ENCODE measurements at places on chromosomes 4 and X. TPM values are rescaled to one million over a fixed set of nuclear protein-coding genes. Genes with fewer than 3 reads are reported as not detected.
A peak's percentile ranks its signal among the peaks of the same experiment; 100 is the strongest.

DNA sequence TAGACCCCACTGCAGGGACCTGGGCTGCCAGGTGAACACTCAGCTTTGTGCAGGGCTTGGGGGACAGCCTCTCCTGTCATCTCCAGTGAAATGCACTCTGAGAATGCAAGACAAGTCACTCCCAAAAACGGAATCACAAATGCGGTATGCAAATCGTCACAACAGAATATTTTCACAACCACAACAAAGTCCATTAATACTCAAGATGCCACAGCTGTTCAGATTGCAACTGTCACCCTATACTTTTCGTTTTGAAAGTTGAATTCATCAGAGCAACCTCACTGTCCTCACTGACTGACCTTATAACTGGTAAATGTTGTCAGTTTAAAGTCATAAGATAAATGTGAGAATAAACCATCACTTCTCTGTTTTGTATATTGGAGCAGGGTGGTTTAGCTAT lies 16.6 kb downstream of the JAKMIP1 start:
- DNase-seq = no peak

- peak; percentile 62 for DNase-seq
These were observed 24.0 kb downstream of the CYTL1 start for GRCh38 chr4:4995103-4995907.

DNA sequence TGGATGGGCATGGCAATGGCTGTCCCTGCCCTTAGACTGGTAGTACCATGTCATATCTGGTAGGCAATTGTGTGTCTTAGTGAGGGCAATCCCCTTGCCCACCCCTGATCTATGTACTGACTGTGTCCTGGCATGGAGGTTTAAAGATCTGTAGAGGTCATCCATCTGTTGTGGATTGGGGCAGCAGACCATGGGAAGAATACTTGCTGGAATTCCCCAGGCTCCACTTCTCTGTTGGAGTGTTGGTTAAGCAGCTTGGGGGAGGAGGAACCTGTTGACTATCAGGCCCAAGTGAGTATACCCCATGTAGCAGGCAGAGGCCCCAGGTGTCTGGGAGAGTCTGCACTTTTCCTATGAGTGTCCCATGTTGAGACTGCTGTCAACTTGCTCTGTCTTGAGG lies 246.7 kb upstream of the DIPK2B start:
- no peak for DNase-seq

DNA sequence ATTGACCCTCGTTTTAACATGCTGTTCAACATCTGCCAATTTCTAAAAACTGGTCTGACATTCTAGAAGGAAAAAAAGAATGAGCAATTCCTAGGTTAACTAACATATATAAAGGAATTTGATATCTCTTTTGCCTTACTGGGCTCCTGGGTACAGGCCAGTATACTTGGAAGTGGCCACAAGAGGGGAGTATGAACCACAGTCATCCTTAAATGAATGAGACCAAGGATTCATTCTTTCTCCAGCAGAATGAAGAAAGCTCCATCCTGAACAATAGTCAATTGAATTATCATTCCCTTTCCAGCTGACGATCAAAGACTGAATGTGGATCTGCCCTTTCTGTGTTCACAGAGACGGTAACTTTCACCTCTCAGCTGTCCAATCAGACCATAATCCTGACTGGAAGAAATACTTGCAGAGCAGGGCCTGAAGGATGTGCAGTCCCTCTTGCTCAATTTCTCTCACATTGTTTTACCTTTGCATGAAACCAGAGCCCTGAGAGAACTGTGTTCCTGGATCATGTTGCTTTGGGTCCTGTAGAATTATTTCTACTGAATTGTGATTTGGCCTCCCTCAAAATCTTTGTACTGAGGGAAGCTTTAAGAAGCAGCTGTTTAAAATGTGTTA lies 14.8 kb upstream of the SPARCL1 start:
- peak; percentile 5 for DNase-seq

GRCh38 chrX:53233536-53233935 lies 8.5 kb upstream of the KDM5C start:
- no peak for DNase-seq

The FGFRL1 gene
- 7.6 TPM for total RNA-seq

The CACNA1F gene
- 1.0 TPM for total RNA-seq

Measured in activated naive CD4-positive, alpha-beta T cell treated with anti-CD3 and anti-CD28 coated beads for 36 hours (primary cell).